ENCODE measurements at places on chromosomes 7 and 10.

GRCh38 chr10:64630534-64630933 lies 1109.3 kb downstream of the REEP3 start:
- DNase-seq: no peak

DNA sequence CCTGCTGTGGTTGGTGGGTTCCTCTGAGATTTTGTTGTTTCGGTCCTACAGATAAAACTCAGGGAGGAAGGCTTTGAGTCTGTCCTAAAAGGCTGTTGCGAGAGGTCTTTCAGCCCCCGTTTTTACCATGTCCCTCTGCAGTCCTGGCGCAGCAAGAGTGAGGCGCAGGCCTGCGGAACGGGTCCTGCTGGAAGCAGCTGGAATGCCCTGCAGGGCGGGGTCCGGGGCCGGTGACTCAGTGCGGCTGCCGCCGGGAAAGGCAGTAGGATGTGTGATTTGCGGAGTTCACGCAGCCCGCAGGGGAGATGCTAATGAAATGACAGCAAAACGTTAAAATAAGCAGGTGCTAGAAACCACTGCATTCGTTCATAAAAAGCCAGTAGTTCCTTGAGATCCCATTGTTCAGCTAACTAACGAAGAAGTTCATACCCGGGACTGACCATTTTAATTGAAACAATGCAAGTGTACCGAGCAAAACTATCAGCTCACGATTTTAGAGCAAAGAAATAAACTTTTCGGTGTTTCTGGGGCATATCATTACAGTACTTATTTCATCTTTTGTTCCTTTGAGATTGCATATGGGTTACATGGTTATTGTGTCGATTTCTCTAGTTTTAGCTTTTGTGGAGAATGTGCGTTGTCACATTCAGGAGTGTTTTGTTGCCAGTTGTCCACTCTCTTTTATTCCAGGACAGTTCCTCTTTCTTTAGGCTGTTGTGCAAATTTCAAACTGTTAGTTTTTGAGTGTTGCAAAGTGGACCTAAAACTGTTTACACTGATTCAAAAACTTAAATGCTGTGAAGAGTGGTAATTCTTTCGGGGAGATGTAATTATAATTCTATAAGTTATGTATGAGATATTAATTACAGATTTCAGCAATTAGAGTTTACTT lies 783 bp downstream of the ANLN start:
- DNase-seq: peak; percentile 70

- DNase-seq: no peak
These were observed 33.0 kb upstream of the CHST15 start for GRCh38 chr10:124126145-124126982.

DNA sequence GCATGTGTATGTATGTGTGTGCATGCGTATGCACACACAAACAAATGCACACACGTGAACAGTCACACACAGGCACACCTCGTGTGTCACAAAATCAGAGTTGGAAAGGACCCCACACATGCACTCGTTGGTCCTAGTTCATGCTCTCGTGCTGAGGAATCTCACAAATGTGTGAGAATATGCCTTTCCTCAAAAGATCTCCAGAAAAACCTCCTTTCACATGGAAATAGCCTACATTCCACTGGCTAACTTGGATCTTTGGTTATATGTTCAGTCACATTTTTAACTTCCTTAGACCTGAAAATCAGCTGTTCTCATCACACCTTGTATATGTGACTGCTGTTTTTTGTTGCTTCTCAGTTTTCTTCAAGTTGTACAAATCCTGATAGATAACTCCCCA lies 256.7 kb downstream of the DPP6 start:
- no peak for DNase-seq

- DNase-seq: no peak
These were observed 147.1 kb downstream of the RGS10 start for GRCh38 chr10:119395280-119396007.

DNA sequence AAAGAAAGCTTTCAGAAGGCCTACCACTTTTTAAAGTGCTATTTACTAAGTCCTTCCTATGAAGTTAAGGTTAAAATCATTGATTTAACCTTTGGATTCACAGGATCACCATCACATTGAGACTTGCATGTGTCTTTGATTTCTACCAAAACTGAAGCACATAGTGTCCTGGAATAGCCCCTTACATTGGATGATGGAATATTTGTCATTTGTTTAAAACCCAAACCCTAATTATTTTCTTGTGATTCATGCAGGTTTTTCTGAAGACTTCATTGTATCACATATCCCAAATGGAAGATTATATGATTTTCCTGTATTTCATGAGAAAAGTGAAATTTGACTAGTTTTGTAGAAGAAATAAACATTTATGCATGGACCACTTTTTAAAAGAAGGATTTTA lies 3.3 kb downstream of the SEMA3A start:
- no peak for DNase-seq

- no peak for DNase-seq
These were observed 156.3 kb upstream of the CACNA2D1 start for GRCh38 chr7:82599895-82600294.

GRCh38 chr10:48538611-48539010 lies 66.3 kb downstream of the ARHGAP22 start:
- DNase-seq: no peak

DNA sequence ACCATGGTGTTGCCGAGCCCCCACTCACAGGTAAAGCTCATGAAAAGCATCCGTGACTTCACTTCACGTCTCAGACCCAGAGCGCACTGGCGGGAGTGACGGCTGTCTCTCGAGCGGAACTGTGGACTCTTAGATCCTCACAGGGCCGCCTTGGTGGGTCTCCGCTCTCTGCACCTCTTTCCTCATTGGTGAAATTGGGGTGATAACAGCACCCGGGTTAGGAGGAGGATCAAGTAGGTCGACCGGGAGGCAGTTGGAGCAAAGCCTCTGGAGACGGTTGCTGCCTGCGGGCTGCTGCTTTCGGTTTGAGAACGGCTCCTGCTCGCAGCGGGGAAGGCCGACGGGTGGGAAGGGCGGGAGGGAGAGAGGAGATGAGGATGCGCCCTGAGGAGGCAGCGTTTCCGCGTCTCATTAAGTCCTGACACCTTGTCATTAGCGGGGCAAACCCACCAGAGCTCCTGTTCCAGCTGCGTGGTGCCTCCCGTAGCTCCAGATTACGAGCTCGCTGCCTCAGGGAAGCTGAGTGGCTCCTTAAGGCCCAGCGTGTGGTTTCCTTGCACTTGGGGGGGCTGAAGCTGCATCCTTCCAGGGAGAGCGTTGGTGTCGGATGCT lies 51.9 kb upstream of the CFAP46 start:
- no peak for DNase-seq

DNA sequence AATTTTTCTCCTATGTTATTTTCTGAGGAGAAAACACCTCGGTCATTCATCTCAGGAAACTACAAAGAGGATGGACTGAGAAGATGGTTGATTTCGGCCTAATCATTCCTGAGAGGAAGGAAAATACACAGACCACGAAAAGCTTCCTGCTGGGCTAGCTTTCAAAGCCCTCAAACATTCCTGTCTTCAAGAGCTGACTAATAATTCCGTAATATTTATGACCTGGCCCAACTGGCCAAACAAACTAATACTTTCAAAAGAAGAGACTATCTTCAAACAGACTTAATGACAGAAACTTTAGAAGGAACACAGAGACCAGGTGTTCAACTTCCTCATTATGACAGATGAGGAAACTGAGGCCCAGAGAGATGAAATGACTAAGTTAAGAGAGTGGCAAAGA lies 215.1 kb upstream of the FRMD4A start:
- DNase-seq: no peak

DNA sequence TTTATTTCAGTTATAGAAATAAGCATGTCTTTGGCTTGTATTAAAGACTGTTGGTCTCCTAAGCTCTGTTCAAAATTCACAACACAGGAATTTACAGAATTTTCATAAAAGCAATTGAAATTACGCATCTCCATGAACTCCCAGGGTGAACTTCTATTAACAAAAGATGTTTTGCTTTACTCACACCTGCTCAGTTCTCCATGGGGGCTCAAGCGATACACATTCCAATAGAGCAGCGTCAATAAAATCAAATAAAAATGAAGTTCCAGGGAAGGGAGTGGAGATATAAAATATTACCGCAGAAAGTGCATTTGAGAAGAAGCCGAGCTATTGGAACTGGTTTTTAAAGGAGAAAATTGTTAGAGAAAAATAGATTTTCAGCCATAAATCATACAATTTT lies 41.5 kb upstream of the ZNF438 start:
- DNase-seq: no peak

GRCh38 chr7:131524115-131524514 lies 32.3 kb downstream of the PODXL start:
- DNase-seq: no peak

DNA sequence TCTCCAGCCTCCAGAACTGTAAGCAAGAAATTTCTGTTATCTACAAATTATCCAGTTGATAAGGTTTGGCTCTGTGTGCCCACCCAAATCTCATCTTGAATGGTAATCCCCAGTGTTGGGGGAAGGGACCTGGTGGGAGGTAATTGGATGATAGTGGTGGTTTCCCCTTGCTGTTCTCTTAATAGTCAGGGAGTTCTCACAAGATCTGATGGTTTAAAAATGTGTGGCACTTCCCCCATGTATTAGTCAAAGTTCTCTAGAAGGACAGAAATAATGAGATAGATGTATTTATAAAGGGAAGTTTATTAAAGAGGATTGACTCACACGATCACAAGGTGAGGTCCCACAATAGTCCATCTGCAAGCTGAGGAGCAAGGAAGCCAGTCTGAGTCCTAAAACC lies 56.2 kb upstream of the APBB1IP start:
- DNase-seq: no peak

GRCh38 chr10:67618116-67618515 lies 77.9 kb downstream of the CTNNA3 start:
- DNase-seq: no peak

DNA sequence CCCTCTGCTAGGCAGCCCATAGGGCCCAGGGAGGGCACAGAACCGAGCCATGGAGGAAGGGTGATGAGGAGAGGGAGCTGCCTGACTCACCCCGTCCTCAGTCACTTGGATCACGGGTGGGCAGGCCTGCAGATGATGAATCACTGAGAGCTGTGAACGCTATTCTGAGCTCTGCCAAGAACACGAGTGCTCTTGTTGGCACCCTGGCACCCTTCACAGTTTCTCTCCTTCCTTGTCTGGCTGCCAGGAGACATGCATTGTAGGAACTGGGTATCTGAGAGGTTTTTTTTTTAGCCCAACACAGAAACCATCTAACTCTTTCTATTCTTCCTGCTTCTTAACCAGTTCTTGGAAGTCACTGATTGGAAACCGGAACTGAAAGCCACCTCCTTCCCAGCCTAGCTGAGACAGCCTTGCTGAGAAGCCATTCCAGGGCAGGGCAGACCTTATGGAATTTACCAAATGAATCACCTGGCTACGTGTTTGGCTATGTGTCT lies 82.1 kb downstream of the SLC37A3 start:
- DNase-seq: no peak

DNA sequence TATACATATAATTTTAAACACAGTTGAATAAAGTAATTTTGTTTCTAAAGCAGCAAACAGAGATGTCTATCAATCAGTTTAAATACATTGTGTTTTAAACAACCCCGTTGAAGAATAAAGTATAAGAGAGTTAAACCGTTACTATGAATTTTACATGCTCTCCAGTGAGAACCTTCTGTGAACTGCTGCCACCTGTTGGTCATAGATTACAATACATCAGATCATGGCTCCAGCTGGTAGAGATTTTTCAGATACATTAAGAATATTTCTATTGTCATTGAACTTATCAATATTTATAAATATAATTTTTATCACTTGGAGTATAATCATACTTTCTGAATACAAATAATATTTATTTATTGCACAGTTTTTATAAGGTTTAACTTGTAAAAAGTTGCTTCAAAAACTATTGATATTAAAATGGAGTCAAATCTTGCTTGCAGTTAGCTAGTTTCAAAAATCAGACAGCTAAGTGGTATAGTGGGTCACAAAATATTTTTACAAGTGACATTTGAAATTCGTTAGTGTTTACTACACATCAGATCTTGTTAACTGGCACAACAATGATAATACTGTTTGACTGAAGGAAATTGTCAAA lies 561.2 kb upstream of the PHF14 start:
- DNase-seq: peak; percentile 50

DNA sequence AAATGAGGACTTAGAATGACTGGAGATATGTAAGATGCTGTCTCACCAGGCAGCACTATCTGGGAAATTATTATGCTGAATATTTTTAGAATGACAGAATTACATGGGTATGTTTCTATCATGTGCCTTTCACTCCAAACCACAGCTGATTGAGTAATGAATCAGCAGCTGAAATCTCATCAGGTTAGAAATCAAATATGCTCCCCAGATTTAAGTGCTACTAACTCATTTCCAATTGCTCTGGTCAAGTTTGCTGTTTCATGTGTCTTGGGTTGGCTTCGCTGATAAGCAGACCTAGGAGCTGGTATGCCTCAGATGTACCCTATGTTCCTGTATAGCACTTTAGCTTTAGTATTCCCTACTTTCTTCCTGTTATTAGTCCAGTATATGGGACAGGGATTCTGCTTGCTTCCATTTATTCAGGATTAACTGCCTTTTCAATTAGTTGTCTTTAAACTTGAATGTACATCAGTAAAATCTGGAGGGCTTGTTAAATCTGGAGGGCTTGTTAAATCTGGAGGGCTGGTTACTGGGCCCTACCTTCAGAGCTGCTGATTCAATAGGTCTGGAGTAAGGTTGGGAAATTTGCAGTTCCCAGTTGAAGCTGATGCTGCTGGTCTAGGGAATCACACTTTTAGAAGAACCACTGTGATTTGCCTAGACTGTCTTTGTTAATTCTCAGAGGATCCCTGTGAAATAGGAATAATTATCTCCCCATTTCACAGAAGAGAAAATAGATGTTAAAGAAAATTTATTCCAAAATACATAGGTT lies 172.9 kb downstream of the DKK1 start:
- no peak for DNase-seq

DNA sequence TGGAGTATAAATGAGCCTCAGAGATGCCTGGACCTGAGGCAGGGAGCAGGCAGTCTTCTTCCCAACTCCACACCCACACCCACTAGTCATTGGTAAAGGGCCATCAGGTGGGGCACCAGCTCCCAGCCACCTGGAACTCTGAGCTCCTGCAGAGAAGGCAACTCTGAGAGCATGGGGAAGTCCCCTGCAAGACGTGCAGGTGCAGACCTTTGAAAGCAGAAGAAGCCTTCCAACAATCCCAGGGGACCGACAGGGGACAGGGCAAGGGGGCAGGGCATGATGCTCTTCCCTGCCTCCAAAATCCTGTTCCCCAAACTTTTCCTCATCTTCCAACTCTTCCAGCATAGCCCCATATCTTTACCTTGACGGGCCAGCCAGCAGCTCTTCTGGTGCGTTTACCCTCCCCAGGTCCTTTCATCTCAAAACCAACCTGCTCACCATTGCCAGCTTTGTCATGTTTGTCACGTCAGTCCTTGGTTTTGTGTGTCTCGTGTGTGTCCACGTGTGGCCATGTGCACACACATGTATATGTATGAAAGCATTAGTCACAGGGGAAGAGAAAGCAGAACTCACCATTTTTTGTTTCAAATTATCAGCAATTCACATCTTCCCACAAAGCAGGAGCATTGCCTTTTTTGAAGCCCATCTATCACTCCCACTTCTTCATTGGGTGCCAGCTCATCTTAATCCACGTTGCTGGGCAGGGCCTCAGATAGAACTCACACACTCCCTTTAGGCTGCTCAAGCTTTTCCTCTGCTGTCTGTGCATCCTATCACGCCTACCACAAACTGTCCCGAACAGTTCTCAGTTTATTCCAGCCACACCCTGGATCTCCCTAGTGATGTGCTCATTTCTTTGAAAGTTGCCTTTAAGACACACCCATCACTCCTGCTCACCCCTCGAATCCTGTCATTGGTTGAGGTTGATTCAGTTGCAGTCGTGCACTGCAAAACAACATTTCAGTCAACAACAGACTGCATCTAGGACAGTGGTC lies 41.0 kb upstream of the AMPH start:
- DNase-seq: no peak

- peak; percentile 79 for DNase-seq
These were observed at the start of gene ZNF32 for GRCh38 chr10:43648398-43649184. Gene ZNF32 (minus strand): TSS chr10:43648881. CDS start chr10:43646133, 2,748 bp downstream.

All from hematopoietic multipotent progenitor cell treated with erythropoietin and hydrocortisone succinate and interleukin-3 and kit ligand, for 8 days (in vitro differentiated cells).